ENCODE measurements at places on chromosomes 2 and 18.

GRCh38 chr2:231644426-231644825 lies 51.8 kb downstream of the TEX44 start:
- no peak for DNase-seq

DNA sequence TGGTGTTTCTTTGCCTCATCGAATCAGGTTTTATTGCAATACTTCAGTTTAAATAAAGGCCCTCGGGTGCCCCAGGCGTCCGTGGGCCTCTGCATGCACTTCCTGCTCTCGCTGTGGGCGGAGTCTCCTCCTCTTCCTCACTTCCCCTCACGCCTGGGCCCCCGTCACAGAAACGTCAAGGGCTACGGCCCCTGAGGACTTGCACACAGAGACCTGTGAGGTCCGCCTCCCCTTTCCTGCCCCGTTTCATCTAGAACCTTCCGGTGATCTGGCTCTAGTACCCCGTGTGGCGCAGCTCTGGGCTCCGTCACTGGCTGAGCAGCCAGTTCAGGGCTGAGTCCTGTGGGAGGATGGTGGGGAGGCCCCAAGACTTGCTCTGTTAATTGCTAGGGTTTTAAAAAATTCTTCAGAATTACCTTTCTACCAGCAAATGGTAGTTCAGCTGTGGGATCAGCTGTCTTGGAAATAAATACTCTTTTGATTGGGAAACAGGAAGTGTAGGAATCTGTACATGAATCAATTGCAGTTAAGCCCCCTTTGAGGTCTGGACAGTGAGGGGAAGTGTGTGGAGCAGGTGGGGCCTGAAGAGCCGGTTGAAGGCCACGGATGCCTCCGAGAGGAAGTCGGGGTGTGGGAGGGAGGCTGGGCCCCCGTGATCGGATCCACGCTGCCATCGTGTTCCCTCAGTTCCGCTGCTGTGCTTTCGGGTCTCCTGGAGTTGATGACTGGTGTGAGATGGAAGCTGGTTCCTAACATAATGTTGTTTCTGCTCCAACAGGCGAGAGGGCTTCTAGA lies 10.2 kb downstream of the NFATC1 start:
- no peak for DNase-seq

- DNase-seq: no peak
These were observed 3.4 kb upstream of the TET3 start for GRCh38 chr2:73981081-73982001.

GRCh38 chr2:156867201-156867600 lies 390.3 kb upstream of the GALNT5 start:
- no peak for DNase-seq

- DNase-seq: no peak
These were observed 93.7 kb upstream of the ID2 start for GRCh38 chr2:8587920-8588830.

DNA sequence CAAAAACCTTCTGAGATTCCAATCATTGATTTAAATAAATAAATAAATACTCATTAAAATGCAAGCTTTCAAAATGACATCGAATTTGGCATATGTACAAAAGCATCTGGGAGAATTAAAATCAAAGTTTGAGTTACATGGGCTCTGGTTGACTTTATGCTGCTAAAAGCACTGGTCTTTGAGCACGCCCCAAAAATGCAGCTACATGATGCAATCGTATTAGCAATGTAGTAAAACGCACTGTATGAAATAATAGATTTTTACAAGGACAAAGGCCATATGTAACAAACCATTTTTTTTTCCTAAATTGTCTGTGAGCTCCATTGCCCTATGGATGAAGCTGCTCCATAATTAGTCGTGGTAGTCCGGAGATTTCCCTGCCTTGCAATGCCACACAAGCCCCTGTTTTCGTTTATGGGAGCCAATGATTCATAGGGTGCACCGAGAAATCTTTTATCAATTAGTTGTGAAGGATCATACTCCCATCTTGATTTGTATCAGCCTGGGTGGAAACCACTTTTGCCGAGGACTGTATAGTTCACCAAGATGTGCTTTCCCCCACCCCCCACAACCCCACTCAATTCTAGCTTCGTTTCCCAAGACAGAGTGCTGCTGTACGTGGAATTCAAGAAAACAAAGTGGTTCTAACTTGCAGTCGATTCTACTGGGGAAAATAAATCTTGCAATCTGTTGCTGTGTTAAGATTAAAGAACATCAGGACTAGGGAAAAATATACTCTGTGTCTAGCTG lies 268.4 kb downstream of the IRS1 start:
- DNase-seq: no peak

GRCh38 chr2:231672617-231673347 lies 35.5 kb upstream of the PTMA start:
- DNase-seq: no peak

- DNase-seq: no peak
These were observed 1425.6 kb upstream of the PIK3C3 start for GRCh38 chr18:40529478-40529877.

- no peak for DNase-seq
These were observed 6.3 kb downstream of the IL1RL2 start for GRCh38 chr2:102193074-102193473.

GRCh38 chr2:232436381-232437194 lies 19.4 kb upstream of the ALPI start:
- no peak for DNase-seq

GRCh38 chr18:62632788-62633455 lies 82.4 kb upstream of the PHLPP1 start:
- DNase-seq: no peak

GRCh38 chr18:3397031-3397750 lies 52.8 kb upstream of the TGIF1 start:
- DNase-seq: no peak

GRCh38 chr2:215833531-215834162 lies 179.7 kb downstream of the MREG start:
- DNase-seq: no peak

DNA sequence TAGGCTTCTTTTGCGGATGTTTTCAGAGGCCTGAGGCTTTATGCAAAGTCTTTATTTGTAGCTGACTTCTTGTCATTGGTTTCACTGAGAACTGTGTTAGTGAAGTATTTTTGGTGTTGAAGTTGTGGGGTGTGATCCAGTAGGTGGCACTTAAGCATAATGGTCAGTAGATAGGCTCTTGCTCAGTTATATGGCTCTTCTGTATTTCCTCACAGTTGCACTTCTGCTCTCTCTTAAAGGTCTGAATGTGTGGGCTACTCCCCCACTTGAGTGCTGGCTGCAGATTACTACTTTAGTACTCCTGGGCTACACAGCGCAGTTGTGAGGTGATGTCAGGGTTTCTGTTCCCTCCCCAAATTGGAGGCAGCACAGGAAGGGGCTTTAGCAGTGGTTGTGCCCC lies 133.8 kb upstream of the SCN7A start:
- DNase-seq: no peak

GRCh38 chr2:219221957-219222518 lies 3.3 kb upstream of the ABCB6 start:
- no peak for DNase-seq

DNA sequence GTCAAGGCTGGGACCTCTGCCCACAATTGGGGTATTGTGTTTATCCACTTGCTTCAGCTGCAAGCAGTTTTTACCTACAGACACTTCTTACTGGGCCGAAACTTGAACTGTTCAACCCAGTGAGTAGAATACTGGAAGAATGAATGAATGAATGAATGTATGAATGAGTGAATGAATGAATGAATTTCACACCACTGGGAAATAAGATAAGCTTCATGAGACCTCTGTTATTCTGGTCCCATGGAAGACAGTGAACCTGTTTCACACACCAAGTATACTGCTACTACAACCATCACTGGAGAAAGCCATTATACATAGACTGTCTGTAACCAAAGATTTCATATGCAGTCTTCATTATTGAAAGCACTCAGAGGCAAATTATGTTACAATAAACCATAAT lies 295.0 kb upstream of the GULP1 start:
- DNase-seq: no peak

DNA sequence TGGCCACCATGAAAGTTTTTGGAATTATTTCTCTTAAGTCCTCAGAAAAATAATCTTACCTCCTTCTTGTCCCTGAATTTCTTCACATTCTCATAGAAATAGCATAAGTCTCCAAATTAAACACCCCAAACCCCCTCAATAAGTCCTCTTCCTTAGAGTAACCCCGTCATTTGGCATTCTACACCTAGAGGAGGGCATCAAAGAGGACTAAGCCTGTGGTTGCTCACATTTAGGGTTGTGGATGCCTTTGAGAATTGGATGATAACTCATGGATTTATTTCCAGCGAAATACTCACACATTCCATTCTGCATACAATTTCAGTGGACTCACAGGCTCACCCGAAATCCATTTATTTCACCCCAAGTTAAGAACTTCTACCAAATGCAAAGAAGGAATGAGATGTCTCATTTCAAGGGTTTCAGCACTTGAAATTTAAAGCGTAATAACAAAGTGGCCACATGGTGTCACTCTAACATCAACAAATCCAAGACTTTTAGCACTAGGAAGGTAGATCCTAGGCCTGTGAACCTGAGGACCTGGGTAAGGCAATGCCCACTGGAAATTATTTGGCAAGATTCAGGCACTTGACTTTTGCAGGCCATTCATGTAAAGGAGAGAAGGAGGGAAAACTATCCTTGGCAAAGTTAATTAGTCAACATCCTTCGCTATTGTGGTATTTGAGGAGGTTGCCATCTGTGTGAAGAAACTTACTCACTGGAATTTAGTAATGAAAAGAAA lies 24.6 kb downstream of the DYTN start:
- peak; percentile 32 for DNase-seq

DNA sequence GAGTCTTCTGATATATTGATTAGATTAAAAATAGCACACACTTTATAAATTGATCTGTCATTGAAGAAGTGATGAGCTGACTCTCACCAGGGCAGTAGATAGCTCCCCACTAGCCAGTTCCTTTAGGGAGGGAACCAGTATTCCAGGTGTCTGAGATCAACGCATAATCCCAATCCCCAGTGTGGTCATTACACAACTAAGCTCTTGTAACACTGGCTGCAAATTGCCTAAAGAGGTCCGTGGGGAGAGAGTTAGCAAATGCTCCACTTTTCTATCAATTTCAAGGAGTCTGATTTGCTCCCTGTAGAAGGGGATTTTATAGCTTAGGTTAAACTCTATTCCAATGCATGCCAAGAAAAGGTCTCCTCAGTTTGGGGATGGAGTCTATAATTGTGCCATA lies 7.7 kb downstream of the SLC14A1 start:
- no peak for DNase-seq

- no peak for DNase-seq
These were observed 204.8 kb downstream of the TFCP2L1 start for GRCh38 chr2:121080013-121080772.

- no peak for DNase-seq
These were observed 90.5 kb upstream of the ITGB6 start for GRCh38 chr2:160290598-160290997.

DNA sequence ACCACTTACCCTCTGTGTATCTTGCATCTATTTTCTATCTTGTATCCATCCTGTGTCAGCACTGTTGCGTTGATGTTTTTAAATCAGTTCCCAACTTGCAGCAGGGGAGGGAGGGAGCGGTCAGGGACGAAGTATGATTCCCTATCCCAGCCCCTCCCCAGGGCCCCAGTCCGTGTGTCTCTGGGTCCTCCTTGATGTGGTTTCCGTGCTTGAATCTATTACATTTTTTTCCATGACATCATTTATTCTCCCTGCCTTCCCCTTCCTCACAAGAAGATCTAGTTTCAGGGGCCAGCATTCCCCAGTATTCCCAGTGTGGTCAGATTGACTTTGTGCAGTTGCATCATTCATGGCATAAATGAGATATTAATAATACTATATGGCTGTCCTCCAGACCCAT lies 479.3 kb downstream of the PTPRM start:
- DNase-seq: no peak

DNA sequence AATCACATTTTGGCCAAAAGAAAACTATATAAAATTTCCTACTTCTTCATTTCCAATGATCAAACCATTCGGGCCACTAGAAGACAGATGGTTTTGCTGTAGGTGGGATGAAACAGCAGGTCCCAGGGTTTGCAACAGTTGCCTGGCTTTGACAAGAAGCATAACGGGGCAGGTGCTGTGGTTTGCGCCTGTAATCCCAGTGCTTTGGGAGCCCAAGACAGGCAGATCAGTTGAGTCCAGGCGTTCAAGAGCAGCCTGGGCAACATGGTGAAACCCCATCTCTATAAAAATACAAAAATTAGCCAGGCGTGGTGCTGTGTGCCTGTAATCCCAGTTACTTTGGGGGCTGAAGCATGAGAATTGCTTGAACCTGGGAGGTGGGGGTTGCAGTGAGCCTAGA lies 81.4 kb upstream of the XPO1 start:
- no peak for DNase-seq

DNA sequence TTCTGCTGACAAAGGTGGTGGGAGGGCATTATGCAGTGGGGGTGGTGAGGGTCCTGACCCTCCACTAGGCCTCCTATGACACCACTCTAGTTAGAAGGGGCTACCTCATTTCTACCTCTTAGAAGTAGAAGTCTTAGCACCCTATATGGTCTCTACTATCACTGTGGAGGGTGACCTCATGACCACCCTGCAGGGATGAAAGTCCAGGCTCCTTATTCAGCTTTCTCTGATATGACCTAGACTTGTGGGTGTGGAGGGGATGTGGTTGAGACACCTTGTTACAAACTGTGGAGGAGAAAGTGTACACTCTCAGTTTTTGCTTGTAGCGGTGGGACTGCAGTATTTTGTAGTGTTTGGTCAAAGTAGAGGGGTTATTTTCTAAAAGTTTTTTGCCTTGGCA lies 18.6 kb downstream of the TMEM182 start:
- no peak for DNase-seq

GRCh38 chr2:63992061-63992685 lies 27.1 kb downstream of the VPS54 start:
- DNase-seq: no peak

- no peak for DNase-seq
These were observed 270.5 kb downstream of the MYCN start for GRCh38 chr2:16210841-16211240.

DNA sequence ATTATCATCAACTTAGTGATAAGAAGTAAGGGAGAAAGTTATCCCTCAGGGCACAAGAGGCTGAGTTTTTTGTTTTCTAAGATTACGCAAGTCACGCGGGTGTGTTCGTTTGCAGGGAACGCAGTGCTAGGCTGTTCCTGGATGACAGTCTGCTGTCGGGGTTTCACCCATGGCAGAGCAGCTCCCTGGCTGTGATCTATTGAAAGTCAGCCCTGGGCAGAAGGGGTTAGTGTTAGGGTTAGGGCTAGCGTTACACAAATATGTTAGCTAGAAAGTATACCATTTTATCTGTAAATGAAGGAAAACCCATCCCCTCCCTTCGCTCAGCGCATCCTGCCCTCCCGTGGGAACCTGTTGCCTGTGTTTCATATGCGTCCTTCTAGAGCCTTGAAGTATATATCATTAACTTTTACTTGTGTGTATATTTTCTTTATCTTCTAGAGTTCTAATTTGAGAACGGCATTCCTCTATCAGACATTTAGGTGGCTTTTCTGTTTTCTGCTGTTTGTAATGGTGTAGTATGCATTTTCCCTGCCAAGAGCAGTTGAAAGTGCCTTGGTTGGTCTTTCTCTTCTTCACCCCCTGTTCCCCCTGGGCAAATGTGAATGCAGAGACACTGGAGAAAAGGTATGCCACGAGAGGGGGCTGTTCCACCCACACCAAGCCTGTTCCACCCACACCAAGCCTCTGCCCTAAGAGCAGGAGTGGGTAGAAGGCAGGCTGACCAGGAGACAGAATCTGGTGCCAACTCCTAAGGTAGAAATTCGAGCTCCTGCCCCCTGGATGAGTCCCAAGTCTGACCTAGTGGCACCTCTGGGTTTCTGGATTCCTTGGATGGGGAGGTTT lies 47.0 kb downstream of the ARMC9 start:
- no peak for DNase-seq

GRCh38 chr2:149004836-149005235 lies 33.7 kb upstream of the LYPD6B start:
- no peak for DNase-seq

- DNase-seq: no peak
These were observed 31.4 kb downstream of the HEATR5B start for GRCh38 chr2:37052600-37053332.
